Stimulated activated CD8-positive, alpha-beta memory T cell treated with anti-CD3 and anti-CD28 coated beads, Interleukin-2, amount 100 ng/mL, for 48 hours (primary cell): ENCODE measurements at places on chromosomes 5 and 9.

DNA sequence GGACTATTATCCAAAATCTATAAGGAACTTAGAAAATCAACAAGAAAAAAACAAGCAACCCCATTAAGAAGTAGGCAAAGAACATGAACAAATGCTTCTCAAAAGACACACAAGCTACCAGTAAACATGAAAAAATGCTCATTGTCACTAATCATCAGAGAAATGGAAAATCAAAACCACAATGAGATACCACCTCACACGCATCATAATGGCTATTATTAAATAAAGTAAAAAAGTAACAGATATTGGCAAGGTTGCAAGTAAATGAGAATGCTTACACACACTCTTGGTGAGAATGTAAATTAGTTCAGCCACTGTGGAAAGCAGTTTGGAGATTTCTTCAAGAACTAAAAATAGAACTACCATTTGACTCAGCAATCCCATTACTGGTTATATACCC is 167.0 kb upstream of the DMRTA1 start:
- no peak for DNase-seq

GRCh38 chr5:43889233-43889632 is 286.3 kb downstream of the NNT start:
- DNase-seq = no peak

DNA sequence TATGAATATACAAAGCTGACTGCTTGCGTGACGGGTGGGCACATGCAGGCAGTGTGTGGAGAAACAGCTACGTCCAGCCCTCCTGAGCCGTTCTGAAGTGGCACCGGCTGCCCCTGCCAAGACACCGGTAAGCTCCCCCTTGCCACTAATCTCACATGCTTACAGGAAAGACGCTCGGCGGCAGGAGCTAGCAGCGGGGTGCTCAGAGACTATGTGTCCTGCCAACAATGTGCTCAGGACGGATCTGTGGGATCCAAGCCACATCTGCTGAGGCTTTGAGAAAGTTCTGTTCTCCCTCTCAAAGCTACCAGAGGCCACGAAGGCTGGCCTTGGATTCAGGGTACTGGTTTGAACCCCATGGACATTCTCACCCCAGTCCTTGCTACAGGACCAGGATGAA is 157.2 kb upstream of the PHYKPL start:
- no peak for DNase-seq

DNA sequence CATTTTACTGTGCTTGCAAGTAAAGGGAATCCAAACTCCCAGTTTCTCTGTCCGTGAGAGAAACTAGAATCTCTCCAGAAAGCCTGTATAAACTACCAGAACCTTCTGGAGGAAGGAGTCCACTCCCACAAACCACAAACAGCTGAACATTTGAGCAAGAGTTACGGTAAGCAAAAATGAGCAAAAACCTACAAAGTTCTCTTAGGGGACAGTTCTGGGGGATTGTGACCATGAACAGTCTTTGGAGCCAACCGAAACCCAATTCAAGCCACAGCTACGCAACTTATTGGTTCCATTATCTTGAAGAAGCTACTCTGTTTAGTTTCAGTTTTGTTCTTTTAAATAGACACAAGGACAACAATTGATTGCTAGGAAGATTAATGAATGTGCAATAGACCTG is 330.6 kb downstream of the ASTN2 start:
- DNase-seq = no peak

DNA sequence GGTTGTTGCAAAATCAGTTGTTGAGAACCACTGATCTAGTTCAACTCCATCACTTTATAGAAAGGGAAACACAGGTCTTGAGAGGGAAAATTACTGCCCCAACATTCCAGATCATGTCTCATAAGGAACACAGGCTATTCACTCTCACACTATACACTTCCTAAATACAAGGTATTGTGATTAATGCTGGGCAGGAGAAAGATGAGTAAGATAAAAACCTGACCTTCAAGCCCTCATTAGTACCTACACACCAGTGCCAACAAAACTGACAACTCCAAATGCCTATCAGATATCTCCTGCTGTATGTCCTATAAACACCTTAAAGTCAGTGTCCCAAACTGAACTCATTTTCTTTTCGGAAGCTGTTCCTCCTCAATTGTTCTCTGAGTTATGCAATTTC is 8.2 kb downstream of the GNE start:
- no peak for DNase-seq

DNA sequence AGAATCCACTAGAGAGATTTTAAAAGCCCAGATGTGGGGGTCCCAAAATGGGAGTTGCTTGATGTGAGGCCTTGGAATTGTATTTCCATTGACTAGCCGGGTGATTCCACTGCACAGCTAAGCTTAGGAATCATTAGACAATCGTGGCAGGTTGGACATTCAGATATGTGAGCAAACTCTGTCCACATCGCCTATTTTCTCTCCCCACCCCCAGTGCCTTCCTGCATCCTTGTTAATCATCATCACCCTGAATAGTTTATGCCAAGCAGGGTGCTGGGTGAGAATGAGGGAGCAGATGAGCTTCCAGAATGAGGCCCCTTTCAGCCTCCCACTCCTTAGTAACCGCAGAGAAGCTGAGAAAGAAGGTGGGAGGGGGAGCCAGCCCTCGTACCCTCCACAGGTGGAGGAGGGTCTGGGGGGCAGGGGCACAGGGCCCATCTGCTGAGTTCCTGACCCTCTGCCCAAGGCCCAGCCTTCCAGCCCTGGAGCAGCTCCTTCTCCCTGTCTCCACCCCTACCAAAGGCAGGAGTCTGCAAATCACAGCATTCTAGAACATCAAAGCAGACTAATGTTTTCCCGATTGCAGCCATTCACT is 7.7 kb upstream of the TCOF1 start:
- no peak for DNase-seq
